ENCODE measurements at places on chromosomes 5 and 9. TPM values are rescaled to one million over a fixed set of nuclear protein-coding genes. Genes with fewer than 3 reads are reported as not detected.

NTNG2 gene
- total RNA-seq, result 2.3 TPM

RASGRF2 gene
- 5.3 TPM for total RNA-seq

PROB1 gene
- 1.7 TPM for total RNA-seq

FOXD4L3 gene
- not detected for total RNA-seq

ZNF483 gene
- 62.9 TPM for total RNA-seq

C9orf152 gene
- not detected for total RNA-seq

TNFSF15 gene
- total RNA-seq, result not detected

PCDH12 gene
- not detected for total RNA-seq

MYMK gene
- not detected for total RNA-seq

ENG gene
- 1.4 TPM for total RNA-seq

IL3 gene
- total RNA-seq, result not detected

EDIL3 gene
- 46.0 TPM for total RNA-seq

PDE6A gene
- total RNA-seq, result not detected

TAS2R1 gene
- total RNA-seq, result not detected

EGFLAM gene
- total RNA-seq, result 1.7 TPM

SPINK4 gene
- total RNA-seq, result not detected

WDR5 gene
- total RNA-seq, result 40.9 TPM

SLC4A9 gene
- 0.33 TPM for total RNA-seq

CCDC187 gene
- total RNA-seq, result not detected
